GM04503 (cell line): ENCODE measurements at places on chromosomes 2 and 18.
A peak's percentile ranks its signal among the peaks of the same experiment; 100 is the strongest.

GRCh38 chr2:129276978-129277584, 702.4 kb upstream of the RAB6C start:
- DNase-seq, result no peak

GRCh38 chr18:35707674-35708073, 126.1 kb downstream of the GALNT1 start:
- DNase-seq, result no peak

GRCh38 chr2:102016399-102016955, 24.7 kb downstream of the IL1R2 start:
- no peak for DNase-seq

DNA sequence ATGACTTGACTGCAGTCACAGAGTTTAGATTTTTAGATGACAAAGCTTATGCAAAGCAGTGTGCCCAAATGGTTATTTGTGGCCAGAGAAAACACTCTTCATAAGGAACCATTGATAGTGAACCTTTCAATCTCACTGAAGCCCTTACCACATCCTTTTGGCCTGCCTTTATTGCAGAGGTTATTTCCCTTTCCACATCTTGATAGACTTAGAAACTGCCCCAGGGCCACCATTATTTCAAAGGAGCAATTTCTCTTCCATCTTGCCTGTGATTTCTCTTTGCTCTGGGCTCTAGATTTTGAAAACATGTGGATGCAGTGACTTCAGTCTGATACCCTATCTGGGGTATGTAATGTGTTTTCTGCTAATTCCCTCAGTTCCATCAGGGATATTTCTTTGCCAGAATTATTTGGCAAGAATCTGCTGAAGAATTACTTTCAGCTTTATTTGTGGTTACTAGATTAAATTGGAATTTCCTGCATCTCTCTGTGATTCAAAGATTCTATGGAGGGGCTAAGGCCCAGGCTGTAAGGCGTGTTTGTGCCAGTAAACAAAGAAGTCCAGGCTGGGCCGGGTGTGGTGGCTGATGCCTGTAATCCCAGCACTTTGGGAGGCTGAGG, 51.0 kb downstream of the MOGAT1 start:
- DNase-seq, result peak; percentile 58

- DNase-seq, result no peak
These were observed 131.3 kb downstream of the MAP4K4 start for GRCh38 chr2:101828673-101829334.

- no peak for DNase-seq
These were observed 37.5 kb downstream of the CABLES1 start for GRCh38 chr18:23172591-23173380.

- no peak for DNase-seq
These were observed 39.9 kb downstream of the MAP3K2 start for GRCh38 chr2:127347734-127348392.

DNA sequence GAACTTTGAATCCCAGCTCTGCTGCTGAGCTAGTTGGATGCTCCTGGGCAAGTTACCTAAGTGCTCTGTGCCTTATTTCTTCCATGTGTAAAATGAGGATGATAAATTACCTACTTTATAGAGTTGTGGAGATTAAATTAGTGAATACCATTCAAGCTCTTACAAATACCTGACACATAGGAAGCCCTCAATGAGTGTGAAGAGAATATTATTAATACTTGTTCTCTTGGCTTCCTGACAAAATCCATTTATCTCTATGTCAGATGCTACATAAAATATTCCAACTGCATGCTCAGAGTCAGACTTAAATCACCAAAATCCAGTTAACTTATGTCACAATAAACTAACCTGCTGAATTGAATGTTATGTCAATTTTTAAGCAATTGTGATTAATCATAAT, 42.9 kb upstream of the CCBE1 start:
- DNase-seq, result no peak

DNA sequence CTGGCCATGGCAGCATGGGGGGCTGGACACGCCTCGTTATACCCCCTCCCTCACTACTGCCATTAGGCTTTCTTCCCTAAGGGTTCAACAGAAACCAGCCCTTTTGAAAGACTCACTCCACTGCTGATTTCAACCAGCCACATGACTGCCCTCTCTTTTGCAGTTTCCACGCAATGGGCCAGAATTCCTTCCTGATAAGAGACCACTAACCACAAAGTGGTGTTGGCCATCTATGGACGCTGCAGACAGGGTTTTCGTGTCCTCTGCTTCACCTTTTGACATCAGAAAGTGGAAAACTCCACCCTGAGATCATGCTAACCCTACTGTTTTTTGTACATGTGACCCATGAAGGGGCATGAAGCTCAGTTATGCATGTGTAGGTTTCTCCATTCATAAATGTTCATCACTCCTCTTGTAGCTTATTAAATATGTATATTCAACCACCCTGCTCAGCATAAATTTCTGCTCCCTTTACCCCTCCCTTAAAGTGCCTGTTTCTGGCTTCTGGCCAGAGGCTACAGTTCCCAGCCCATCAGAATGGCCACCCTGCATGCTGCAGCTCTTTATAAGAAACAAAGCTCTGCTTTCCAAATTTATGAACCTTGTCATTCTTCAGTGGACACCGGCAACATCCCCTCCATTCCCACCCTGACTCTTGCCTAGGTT, 106.6 kb upstream of the MSH6 start:
- DNase-seq, result no peak

GRCh38 chr18:2869207-2869606, 22.4 kb downstream of the EMILIN2 start:
- no peak for DNase-seq

- no peak for DNase-seq
These were observed 7.3 kb upstream of the FAM237A start for GRCh38 chr2:206635015-206635414.

DNA sequence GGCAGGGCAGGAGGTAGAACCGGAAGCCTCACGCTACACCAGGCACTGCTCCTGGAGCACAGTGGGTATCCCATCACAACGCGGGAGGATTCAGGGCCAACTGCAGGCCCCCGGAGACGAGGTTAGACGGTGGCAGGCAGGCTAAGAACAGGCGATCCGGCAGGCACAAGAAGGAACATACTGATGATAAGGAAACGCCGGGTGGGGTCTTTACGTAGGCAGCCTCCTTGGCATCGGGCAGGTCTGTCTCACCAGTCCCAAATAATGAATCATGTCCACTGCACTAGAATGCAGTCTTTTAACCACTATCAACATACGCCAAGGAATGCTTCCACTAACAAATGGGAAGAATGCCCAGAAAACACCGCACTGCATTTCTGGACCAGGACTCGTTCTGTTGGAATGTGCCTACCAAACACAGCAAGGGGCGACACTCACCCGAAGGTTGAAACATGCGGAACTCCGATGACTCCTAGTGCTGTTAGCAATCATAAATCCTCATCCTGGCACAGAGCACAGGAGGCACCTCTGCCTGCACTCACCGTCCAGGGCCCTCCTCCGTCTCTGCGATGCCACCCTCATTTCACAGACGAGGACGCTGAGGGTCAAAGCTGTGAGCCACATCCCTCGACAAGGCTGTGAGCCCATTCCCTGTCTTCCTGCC, 35.2 kb downstream of the ZNF516 start:
- DNase-seq, result peak; percentile 100

DNA sequence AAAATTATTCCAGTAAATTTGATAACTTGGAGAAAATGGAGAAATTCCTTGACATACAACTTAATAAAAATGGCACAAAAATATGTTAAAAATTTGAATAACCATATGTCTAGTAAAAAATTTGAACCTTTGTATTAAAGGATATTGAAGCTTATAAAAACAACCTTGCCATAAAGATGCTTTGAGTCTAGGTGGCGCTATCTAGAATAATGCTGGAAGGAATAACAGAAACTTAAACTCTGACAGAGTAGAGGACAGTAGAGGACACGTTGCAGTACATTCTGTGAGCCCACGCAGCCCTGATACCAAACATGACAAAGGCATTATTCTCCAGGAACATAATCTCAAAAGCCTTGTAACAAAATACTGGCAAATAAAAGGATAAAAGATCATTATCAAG, 44.7 kb upstream of the ALKAL2 start:
- DNase-seq, result no peak

DNA sequence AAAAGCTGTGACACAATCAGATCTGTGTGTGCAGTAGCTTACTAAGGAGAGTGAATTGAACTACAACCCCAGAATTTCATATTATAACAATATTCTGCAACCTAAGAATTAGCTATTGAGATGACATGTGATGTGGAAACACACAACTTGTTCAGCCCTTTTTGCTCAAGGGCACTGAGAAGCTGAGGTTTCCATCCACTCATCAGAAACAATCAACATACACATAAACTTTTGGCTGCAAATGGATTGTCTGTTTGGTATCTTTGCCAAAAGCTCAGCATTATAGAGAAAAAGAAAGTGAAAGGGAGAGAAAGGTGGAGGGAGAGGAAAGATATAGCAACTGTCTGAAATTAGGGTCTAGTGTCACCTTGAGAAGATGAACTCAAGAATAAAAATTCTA, 117.2 kb upstream of the KLF7 start:
- DNase-seq, result no peak

DNA sequence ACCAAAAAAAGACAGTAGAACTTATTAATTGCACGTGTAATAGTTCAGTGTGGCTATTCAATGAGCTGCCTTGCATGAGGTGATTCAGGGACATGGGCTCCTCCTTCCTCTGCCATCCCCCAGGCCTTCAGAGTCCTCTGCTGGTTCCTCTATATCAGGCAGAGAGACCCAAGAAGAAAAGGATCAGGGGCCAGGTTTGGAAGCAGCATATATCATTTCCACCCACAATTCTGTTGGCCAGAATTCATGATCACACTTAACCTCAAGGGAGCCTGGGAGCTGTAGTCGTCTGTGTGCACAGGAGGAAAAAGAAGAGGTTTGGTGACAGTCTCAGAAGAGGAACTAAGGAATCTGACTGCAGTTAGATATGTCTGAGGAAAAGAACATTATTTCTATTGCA, 114.0 kb upstream of the GLS start:
- no peak for DNase-seq

GRCh38 chr18:45353530-45353929, 261.7 kb upstream of the SLC14A2 start:
- no peak for DNase-seq

GRCh38 chr2:57141269-57141668, 905.3 kb upstream of the VRK2 start:
- peak; percentile 7 for DNase-seq

DNA sequence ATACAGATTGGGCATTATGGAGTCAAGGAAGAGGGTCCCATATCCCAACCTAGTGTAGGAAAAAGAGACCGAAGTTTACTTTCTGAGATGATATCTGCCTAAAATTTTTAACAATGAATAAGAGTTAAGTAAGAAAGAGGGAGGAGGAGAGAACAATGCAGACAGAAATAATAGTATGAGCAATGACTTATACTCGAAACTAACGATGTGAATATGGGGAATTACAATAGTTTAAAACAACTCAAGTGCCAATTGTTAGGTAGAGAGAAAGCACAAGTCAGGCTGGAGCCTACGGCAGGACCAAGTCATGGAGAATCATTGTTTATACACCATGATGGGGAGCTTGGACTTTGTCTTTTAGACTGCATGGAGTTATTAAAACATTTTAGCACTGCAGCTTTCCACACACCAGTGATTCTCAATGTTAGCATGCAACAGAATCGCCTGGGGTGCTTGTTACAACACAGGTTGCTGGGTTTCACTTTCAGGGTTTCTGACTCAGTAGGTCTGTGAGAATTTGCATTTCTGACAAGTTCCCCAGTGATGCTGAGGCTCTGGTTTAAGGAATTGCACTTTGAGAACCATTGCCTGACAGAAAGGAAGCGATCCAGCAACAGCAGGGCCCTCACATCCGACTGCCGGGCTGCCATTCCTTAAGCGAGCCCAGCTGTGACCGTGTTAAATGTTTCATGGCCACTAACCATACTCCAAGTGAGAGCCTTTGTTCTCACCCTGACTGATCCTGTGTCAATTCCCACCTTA, 511.2 kb downstream of the DCDC2C start:
- no peak for DNase-seq

GRCh38 chr18:70384181-70384790, 95.4 kb downstream of the SOCS6 start:
- peak; percentile 67 for DNase-seq

GRCh38 chr2:76599732-76600368, 889.1 kb upstream of the GCFC2 start:
- peak; percentile 7 for DNase-seq

DNA sequence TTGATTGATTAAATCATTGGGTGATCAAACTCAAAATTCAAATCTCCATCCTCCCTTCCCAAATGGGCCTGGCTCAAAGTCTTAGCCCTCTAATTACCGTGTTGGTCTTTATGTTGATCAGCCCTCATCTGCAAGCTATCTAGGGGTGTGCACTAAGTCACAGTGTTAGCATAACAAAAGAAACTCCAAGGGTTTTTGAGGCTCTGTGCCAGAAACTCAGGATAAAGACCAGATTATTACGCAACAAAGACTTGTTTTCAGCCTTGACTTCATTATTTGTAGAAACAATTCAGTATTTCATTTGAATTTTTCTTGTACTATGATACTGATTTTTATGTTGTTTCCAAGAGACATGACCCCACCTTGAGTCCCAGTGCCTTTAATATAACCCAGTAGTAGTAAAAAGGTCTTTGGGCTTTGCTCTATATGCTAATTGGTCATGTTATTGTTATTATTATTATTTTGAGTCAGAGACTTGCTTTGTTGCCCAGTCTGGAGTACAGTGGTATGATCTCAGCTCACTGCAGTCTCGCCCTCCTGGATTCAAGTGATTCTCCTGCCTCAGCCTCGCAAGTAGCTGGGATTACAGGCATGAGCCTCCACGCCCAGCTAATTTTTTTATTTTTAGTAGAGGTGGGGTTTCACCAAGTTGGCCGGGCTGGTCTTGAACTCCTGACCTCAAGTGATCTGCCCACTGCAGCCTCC, 13.9 kb downstream of the PSMD14 start:
- no peak for DNase-seq

DNA sequence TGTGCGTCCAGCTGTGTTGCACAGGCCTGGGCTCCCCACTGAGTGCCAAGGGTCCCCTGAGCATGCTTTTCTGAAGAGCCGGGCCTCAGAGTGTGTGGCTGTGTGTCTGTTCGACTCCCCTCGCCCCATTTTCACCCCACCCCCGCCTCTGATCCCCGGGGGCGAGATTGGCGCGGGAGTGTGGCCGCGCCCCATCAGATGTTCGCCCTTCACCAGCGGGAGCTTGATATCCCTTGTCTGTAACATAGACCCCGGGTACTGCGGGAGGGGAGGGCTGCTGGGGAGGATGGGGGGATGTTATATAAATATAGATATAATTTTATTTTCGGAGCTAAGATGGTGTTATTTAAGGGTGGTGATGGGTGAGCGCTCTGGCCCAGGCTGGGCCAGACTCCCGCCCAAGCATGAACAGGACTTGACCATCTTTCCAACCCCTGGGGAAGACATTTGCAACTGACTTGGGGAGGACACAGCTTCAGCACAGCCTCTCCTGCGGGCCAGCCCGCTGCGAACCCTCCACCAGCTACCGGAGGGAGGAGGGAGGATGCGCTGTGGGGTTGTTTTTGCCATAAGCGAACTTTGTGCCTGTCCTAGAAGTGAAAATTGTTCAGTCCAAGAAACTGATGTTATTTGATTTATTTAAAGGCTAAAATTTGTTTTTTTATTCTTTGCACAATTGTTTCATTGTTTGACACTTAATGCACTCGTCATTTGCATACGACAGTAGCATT, 1.5 kb downstream of the RHOB start:
- DNase-seq, result no peak
